ENCODE measurements at places on chromosomes 4 and X.

DNA sequence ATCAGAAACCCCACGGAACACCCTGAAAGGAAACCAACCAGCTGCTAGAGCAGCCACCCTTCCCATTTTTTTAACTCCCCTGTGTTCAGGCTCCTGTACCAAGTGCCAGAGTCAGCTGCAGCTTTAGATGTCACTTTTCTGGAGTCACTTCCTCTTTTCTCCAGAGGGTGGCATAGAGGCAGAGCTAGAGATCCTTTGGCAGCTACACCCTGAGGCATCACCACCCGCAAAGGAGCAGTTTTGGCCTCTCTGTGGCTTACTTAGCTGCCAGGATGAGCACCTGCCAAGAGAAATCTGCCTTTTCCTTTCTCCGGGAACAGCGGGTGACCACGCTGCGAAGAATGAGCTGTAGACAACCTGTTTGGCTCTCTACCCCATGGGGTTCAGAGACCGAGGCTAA, 58.0 kb upstream of the CHRDL1 start:
- DNase-seq = no peak

- no peak for DNase-seq
These were observed 22.2 kb downstream of the TMPRSS11E start for GRCh38 chr4:68469482-68469881.

- no peak for DNase-seq
These were observed 68.0 kb downstream of the ATOH1 start for GRCh38 chr4:93896516-93896915.

DNA sequence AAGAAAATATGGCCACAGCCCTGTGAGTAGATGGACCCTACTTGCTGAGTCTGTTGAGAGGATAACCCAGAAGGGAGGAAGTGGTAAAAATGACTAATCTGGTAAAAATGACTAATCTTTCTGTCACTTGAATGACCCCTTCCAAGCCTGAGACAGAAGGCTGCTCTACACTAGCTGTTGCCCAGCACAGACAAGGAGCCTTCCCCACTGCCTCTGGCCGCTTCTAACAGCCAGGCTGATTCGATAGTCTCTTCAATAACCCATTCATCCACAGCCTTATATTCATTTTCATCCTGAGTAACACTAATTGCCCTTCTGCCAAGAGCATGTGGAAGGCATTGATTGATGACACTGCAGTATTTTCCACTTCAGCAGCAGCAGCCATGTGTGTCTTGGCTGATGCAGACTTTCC, 18.4 kb downstream of the MAGEB17 start:
- DNase-seq = no peak

GRCh38 chrX:70446380-70447350, 2.0 kb downstream of the DLG3 start:
- no peak for DNase-seq

- DNase-seq = no peak
These were observed 62.4 kb upstream of the UGT2B15 start for GRCh38 chr4:68732653-68733466.

DNA sequence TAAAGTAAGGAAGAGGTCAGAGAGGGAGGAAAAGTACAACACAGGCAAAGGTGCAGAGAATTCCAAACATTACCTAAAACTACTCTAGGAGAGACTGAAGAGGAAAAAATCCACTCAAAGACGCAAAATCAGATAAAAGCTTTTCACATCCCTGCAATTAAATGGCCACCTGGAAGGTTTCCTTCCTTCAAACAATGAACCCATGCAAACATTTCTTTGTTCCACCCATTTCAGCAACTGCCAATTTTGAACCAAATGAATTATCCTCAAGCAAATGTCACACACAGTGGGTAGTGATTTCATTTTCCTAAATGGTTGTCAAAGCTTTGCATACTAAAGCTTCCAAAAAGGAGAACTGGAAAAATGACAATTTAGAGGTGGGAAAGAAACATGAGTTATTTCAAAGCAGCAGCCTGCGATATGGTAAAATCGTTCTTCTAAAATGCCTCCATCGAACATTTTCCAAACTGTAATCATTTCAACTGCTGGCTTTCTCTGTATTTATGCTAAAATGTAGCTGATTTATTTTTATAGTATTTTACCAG, 45.0 kb downstream of the APBB2 start:
- DNase-seq = no peak

DNA sequence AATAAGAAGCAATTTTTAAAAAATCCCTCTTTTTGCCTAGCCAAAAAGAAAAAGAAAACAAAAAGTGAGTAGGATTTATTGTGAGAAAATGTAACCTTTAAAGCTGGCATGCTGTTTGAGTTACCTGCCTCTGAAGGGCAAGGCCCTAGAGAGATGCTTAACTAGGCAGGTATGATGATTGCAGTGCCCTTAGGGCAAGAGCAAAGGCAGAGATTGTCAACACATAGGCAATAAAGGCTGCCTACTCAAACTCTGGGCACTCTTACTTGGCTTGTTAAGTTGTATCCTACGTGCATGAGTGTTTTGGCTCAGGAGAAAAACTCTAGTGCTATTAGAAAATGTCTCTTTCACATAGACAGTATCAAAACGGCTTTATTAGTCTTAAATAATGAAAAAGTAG, 306.0 kb downstream of the RPA4 start:
- no peak for DNase-seq

DNA sequence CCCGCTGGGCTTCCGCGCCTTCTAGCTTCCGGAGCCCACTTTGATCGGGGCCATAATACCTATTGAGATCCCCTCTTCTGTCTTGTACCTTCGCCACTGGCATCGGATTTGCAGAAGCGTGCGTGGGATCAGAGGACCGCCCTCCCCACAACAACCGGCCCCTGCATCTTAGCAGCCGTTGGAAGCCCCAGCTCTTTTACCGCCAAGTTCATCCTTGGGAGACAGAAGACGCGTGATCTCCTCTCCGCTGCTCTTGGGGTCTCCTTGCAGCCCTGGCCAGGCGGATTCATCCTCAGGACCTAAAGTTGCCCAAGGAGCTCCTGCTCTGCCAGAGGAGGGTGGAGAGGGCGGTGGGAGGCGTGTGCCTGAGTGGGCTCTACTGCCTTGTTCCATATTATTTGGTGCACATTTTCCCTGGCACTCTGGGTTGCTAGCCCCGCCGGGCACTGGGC, 1.6 kb downstream of the SLIT2 start:
- DNase-seq = no peak

GRCh38 chrX:22193851-22194659, 78.7 kb upstream of the CBLL2 start:
- DNase-seq = no peak

- no peak for DNase-seq
These were observed 14.3 kb downstream of the ANTXR2 start for GRCh38 chr4:80058740-80059139.

- DNase-seq = no peak
These were observed 36.5 kb upstream of the PPM1K start for GRCh38 chr4:88320780-88321373.

DNA sequence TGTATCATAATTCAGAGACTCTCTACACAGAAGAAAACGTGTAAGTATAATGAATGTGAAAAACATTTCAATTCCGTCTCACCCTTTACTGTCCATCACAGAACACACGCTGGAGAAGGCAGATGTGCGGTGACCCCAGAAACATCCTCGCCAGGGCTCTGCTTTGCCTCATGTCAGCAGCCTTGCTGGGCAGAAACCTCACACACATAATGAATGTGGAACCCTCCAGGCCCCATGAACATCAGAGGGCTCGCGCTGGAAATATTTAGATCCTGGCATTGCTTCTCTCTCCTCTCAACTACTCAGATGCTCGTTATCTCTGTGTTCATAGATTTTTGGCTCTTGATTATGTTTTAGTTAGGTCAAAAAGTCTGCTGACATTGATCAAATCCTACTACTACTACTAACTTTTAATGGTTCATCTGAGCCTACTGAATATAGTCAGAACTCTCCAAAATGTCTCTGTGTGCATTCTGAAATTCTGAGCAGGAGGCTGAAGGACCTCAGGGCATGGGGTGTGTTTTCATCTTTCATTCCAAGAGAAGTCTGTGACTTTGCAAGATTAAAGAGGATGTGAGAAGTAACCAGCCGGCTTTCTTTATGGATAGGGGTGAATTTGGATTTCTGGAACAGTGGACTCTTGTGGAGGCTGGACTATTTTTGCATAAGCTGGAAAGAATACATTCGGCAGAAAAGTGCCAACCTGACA, 27.0 kb downstream of the SMIM43 start:
- DNase-seq = no peak

- no peak for DNase-seq
These were observed at the start of gene EVC for GRCh38 chr4:5710961-5711478. EVC (plus strand) TSS chr4:5711201; CDS start chr4:5711381, 180 bp downstream.

DNA sequence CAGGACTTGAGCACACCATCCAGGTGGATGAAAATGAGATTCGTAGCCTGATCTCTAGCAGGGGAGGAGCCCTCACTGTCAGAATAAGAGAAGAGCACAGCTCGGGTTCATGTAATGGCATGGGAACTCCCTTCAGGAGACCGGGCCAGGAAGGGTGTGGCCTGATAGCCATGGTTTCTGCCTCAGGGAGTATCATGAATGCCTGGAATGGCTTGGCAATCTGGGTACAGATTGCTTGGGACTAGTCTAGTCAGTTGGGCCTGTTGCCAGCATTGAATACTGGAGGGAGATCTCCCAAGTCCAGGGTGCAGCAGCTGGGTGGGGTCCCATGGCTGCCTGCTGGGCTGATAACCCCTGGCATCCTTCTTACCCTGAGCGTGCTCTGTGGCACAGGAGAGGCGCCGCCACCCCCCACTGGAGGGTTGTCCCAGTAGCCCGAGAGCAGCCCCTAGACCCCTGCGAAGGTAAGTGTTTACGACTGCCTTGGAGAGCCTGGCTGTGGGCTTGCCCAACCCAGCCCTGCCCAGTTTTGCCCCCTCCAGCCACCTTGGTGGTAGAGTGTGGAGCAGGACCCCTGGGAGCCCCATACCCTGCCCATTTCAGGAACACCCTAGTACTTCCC, 298.8 kb downstream of the TEX13A start:
- no peak for DNase-seq

- no peak for DNase-seq
These were observed 59.3 kb downstream of the MSN start for GRCh38 chrX:65726715-65727114.

GRCh38 chr4:6893449-6894085, 16.1 kb upstream of the TBC1D14 start:
- DNase-seq = no peak

GRCh38 chrX:154396973-154397887, 947 bp upstream of the RPL10 start:
- DNase-seq = no peak

DNA sequence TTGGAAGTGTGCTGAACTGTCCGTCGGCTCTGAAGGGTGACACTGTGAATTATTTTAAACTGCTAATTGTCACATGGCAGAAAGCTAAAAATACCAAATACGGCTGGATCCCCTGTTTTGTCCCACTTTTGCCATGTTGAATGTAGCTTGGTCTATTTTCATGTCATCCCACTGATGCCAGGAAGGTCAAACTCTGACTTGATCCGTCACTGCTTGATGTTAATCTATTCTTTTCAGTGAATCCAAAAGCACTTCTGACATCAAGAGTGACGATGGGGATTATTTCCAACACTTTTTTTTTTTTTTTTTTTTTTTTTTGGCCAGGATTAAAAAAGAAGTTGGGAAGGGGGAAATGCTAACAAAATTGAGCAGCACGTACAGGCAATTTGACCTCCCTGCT, 734.6 kb upstream of the TENM3 start:
- DNase-seq = no peak

GRCh38 chr4:11223311-11223710, 205.4 kb downstream of the HS3ST1 start:
- no peak for DNase-seq

- no peak for DNase-seq
These were observed 418.9 kb upstream of the RPS6KA3 start for GRCh38 chrX:20685652-20686051.

GRCh38 chr4:147516133-147516532, 35.2 kb downstream of the EDNRA start:
- no peak for DNase-seq

DNA sequence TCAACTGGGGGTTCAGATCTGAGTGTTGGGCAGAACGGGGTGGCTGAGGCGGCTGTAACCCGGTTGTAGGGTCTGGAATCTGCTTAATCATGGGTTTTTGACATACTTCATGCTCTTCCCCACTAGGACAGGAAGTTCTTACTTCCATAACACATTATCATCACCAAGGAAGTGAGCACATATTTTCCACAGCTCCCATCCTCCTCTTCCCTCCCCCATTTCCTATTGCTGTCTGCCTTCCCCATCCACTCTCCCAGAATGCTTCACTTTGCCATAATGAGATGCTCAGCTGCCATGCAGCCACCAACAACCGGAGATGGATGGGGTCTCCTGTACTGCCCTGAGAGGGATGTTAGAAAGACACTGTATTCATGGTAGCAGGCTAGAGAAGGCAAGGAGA, 6.4 kb upstream of the DCUN1D4 start:
- DNase-seq = no peak

GRCh38 chr4:40948014-40948413, 198.3 kb downstream of the NSUN7 start:
- no peak for DNase-seq

GRCh38 chr4:52657618-52658501, 1.2 kb downstream of the USP46 start:
- no peak for DNase-seq

GRCh38 chrX:29040160-29040559, 452.9 kb downstream of the IL1RAPL1 start:
- DNase-seq = no peak

- DNase-seq = no peak
These were observed 59.1 kb upstream of the MAML3 start for GRCh38 chr4:140213116-140213515.

- DNase-seq = no peak
These were observed 35.3 kb downstream of the NALF2 start for GRCh38 chrX:69539437-69539836.

DNA sequence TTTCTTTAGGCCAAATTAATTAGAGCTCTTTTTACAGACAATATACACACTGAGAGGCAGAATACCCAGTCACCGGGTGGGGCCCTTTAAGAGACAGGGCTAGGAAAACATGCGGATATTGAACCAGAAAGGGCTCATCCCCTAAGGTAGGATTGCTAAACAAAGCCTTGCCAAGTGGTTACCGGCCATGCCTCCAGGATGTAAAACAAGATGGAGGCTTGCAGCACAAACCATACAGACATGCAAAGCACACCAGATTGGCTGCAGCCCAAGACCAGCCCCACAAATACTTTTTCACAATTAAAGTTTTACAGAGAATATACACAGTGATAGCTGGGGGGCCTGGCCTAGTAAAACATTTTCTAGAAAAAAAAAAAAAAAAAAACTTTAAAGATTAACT, 210.0 kb downstream of the KLHL4 start:
- no peak for DNase-seq

GRCh38 chrX:97858592-97858991, 974.9 kb downstream of the RPA4 start:
- DNase-seq = no peak

- DNase-seq = no peak
These were observed 4.0 kb downstream of the EFNB1 start for GRCh38 chrX:68832516-68833447.

GRCh38 chrX:76520273-76521054, 93.0 kb downstream of the MAGEE1 start:
- DNase-seq = no peak

GRCh38 chr4:81621490-81621889, 149.8 kb upstream of the RASGEF1B start:
- DNase-seq = no peak
